Activated T-helper 9 cell treated with anti-CD3 and anti-CD28 coated beads, Interleukin-2, amount 50 U/mL, for 16 hours (primary cell): ENCODE measurements at places on chromosomes 1 and 21.

- DNase-seq, result no peak
Measured at GRCh38 chr1:239723776-239724367, 337.5 kb downstream of the CHRM3 start.

GRCh38 chr1:21372383-21372782 lies 67.6 kb upstream of the NBPF3 start:
- DNase-seq, result no peak

DNA sequence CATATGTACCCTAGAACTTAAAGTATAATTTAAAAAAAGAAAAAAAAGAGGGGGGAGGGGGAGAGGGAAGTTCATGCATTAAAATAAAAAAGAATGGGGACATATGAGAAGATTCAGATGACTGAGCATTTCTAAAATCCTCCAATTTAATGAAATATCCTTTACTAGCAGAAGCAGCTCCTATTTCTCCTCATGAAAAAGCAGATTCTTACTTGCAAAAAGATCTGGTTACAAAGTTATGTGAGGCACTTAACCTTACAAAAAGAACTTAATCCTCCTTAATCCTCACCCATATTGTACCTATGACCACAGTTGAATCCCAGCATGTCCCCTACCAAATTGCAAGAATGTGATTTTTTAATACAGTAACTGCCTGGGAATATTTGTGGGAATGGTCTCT lies 298.5 kb downstream of the SRGAP2C start:
- no peak for DNase-seq

DNA sequence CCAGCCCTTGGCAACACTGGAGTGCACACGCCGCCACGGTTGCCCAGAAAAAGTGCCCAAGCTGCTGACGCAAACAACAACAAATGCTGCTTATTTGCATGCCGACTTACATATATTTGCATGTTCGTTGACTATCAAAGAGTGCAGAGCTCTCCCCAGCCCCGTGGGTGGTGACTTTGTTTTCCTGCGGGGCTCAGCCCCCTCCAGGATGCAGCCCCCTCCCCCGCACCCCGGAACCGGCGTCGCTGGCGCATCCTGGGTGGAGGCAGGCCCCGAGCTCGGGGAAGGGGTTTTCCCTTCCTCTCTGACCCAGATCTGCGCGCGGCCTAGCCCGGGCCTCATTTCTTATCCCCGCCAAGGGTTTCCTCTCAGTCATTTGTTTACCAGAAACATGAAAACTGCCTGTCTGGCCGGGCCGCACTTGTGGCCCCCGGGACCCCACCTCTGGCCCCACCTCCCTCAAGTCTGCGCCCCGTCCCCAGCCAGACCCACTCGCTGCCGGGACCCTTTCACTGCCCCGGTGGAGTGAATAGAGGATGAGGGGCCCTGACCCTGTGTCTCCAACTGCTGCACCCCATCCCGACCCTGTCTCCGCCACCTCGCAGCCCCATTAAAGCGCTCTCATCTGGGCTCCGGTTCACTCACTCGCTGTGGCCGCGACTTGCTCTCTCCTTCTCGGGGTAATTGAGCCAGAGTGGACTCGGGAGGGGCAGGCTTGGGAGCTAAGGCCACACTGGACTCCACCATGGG lies 5.5 kb downstream of the TNFRSF25 start:
- DNase-seq, result peak; percentile 91

DNA sequence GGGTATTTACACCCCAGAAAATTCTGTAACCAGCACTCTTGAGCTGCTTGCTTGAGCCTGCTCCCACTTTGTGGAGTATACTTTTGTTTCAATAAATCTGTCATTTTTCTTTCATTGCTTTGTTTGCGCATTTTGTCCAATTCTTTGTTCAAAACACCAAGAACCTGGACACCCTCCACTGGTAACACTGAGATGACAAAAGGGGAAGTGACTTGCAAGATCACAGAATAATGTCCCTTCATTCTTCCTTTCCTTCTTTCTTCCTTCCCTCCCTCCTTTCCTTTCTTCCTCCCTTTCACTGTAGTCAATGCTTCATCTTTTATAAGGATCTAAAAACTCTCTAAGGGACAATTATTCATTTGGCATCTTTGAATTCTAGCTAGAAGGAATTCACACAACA lies 134.5 kb upstream of the MAP1LC3C start:
- no peak for DNase-seq

- no peak for DNase-seq
Measured at GRCh38 chr1:60895701-60896100, 186.7 kb upstream of the NFIA start.

- no peak for DNase-seq
Measured at GRCh38 chr1:91777630-91778300, 108.2 kb downstream of the TGFBR3 start.

DNA sequence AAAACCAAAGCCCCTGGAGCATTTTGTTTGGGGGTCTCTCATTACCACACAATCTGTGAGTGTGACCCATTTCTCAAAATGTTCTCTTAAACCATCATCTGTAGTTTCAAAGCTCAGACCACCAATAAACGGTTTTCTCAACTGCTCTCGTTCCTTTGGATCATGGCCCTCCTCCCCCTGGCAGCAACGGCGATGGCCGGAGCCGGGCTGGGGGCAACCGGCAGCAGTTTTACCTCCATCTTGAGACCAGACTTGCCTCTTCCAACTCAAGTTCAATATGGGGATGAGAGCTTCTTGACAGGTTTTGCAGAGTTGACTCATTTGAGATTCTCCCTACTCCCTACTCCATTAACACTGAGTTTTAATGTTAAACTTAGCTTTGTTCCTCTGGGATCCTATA lies 29.7 kb downstream of the LRRC42 start:
- DNase-seq, result no peak
